Stimulated activated CD4-positive, alpha-beta T cell treated with anti-CD3 and anti-CD28 coated beads, Interleukin-12 subunit alpha, Interleukin-12 subunit beta, amount 100 ng/mL, for 48 hours (primary cell): ENCODE measurements at places on chromosomes 16 and 17.

DNA sequence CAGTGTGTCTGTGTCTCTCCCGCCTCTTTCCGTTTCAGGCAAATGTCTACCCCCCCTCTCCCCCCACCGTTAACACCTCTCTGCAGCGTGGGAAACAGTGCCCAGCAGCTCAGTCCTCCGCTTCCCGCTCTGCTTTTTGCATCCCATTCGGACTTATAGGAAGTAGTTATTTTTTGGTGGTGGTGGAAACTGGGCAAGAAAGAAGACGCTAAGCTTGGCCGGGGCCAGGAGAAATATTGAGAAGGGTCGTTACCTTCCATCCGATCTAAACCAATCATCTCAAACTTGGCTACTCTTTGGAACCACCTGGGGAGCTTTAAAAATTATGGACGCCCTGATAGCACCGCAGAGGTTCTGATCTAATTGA lies 499 bp upstream of the HLF start:
- no peak for DNase-seq

DNA sequence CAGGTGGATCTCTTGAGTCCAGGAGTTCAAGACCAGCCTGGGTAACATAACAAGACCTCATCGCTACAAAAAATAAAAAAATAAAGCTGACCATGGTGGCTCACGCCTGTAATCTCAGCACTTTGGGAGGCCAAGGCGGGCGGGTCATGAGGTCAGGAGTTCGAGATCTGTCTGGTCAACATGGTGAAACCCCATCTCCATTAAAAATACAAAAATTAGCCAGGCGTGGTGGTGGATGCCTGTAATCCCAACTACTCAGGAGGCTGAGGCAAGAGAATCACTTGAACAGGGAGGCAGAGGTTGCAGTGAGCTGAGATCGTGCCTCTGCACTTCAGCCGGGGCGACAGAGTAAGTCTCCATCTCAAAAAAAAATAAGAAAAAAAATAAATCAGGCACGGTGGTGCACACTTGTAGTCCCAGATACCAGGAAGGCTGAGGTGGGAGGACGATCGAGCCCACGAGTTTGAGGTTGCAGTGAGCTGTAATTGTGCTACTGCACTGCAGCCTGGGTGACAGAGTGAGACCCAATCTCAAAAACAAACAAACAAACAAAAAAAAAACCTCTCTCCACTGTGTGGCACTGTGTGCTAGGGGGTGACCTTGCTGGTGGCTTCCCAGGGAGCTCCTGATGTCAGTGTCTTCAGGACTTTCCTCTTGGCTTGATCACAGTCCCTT lies 19.8 kb upstream of the MAPK3 start:
- DNase-seq: no peak

DNA sequence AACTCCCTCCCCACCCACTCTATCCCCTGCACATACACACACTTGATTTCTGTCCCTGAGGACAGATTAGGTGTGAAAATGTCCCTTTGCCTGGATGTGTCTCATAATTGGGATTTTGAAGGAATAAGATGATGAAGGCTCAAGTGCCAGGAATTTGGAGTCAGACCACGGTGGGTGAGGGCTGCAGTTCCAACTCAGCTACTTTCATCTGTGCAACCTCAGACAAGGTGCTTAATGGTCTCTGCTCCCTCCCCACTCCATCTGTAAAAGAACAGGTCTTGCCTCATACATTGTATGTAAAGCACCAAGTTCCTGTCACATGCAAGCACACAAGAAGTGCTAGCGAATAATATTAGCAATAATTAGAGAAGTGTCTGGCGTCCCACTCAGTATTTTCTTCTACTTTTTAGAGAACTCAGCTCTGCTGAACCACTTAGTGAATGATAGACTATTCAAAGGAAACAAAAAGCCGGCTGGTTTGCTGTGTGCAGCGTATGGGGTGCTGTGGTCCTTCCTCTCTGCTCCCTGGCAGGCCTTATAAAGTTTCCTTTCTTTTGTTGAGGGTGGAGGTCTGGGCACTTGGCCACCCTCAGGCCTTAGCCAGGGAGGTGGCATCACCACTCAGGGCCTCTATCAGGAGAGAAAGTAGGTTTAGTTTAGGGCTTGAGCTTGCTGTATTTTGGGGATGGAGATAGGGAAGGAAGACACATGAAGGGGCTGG lies 6.4 kb downstream of the TBX4 start:
- no peak for DNase-seq

- DNase-seq: no peak
These were observed 35.0 kb upstream of the RASD1 start for GRCh38 chr17:17531156-17531555.

DNA sequence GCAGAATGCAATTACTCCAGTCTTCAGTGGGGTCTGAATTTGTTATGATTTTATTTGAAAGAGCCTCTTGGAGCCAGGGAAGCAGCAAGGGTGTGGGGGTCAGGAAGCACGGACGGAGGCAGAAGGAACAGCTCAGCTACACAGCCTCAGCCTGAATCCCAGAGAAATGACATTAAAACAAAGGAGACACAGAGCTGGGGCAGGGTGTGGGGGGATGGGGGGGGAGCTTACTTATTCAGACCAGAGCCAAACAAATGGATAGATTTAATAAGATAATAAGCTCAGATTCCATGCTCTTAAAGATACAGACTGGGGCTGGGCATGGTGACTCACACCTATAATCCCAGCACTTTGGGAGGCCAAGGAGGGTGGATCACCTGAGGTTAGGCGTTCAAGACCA lies 195.3 kb downstream of the ZNF423 start:
- no peak for DNase-seq

DNA sequence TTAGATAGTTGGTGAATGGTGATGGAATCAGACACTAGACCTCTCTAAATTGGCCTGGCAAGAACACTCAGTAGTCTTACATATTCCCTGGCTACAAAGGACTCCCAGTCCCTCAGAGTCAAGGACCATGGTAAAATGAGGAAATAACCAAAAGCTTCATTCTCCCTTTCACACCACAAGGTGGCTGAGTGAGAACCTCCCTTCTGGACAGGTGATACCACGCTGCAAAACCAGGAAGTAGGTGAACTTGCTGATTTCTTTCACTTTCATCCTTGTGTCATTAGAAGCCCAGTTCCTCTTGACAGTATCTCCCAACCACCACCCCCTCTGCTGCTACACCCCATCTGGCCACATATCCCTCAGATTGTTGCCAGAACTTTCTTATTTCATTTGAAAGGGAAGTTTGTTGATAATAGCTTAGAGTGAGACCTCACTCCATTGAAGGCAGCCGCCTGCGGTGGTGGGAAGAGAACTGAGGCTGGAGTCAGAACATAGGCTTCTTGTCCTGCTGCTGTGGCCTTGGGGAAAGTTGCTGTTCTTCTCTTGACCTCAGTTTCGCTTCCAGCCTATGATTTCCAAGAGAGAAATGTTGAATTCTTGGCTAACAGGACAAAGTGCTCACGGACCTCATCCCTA lies 290.6 kb upstream of the CCL2 start:
- no peak for DNase-seq

GRCh38 chr17:73591296-73592078 lies 52.8 kb downstream of the SDK2 start:
- DNase-seq: no peak

- DNase-seq: no peak
These were observed 1.6 kb upstream of the FBXL20 start for GRCh38 chr17:39402890-39403605.

GRCh38 chr16:30183233-30184095 lies at the start of gene CORO1A:
Gene CORO1A, plus strand, starts transcription at chr16:30183602. Its CDS starts 1,608 bp downstream, at chr16:30185210.
- peak; percentile 76 for DNase-seq

DNA sequence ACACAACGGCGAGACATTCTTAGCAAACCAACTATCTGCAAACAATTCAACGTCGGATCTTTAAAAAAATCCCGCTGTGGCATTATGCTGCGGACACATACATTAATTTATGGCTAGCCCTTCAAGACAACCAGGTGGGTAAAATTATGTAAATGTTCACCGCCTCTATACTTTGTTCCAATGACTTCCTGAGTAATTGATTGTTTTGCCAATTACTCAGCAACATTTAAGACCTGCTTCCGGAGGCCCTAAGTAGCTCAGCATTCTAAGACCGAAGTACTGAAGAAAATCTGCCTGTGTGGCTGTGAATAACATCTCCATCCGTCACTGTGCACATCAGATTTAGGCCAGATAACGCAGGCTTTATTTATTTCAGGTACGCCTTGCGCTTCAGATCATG lies 23.3 kb downstream of the QPRT start:
- DNase-seq: no peak

- DNase-seq: no peak
These were observed 9.3 kb upstream of the ASIC2 start for GRCh38 chr17:33302394-33302793.

DNA sequence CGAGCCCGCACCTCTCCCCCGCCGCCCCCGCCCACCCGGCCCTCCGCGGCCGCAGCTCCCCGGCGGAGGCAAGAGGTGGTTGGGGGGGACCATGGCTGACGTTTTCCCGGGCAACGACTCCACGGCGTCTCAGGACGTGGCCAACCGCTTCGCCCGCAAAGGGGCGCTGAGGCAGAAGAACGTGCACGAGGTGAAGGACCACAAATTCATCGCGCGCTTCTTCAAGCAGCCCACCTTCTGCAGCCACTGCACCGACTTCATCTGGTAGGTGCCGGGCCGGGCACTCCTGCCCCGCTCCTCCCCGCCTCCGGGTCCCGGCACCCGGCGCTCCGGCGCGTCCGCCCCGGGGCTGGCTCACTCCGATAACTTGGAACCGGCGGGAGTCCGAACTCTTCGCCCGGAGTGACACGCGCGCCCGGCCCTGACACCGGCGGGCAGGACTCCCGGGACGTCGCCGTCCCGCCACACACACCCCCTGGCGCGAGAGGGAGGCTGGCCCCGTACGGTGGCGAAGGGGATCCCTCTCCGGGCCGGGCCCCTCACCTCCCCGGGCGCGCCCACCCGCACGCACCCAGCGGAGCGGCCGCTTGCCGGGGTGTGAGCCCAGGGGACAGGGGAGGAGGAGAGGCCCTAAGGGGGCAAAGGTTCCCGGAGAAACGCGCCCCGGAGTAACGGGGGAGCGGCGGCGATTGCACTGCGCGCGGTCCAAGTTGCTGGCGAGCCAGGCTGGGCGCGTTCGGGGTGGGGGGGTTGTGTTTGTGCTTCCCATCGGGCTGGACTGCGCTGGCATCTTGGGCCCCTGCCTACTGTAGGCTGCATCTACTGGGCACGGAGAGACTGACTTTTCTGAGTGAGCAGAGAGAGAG lies 581 bp downstream of the PRKCA start:
- DNase-seq: peak; percentile 25

GRCh38 chr17:77531002-77531401 lies 390.2 kb downstream of the SEC14L1 start:
- DNase-seq: no peak

- DNase-seq: no peak
These were observed 114.5 kb upstream of the CREBBP start for GRCh38 chr16:3995001-3995400.

GRCh38 chr16:11386054-11386680 lies 40.9 kb downstream of the RMI2 start:
- DNase-seq: no peak

GRCh38 chr17:16920628-16921020 lies 51.3 kb downstream of the TNFRSF13B start:
- no peak for DNase-seq

DNA sequence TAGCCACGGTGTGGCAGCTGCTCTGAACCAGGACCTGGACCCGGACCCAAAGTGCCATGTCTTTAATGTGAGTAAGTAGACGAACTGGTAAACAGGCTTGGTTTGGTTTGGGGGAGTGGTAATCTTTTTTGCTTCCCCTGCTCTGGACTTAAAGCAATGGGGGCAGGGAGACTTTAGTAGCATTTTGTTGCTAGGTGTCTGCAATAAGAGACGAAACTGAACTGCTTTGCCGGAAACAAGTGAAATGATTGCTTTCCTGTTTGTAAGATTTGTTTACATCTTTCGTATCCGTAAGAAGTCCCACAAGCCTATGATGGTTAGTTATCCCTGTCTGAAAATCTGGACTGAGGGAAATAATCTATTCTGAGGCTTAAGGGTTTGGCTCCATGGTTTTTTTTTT lies 21.5 kb downstream of the PRCD start:
- no peak for DNase-seq

GRCh38 chr17:17757391-17757791 lies 76.1 kb downstream of the RAI1 start:
- no peak for DNase-seq

DNA sequence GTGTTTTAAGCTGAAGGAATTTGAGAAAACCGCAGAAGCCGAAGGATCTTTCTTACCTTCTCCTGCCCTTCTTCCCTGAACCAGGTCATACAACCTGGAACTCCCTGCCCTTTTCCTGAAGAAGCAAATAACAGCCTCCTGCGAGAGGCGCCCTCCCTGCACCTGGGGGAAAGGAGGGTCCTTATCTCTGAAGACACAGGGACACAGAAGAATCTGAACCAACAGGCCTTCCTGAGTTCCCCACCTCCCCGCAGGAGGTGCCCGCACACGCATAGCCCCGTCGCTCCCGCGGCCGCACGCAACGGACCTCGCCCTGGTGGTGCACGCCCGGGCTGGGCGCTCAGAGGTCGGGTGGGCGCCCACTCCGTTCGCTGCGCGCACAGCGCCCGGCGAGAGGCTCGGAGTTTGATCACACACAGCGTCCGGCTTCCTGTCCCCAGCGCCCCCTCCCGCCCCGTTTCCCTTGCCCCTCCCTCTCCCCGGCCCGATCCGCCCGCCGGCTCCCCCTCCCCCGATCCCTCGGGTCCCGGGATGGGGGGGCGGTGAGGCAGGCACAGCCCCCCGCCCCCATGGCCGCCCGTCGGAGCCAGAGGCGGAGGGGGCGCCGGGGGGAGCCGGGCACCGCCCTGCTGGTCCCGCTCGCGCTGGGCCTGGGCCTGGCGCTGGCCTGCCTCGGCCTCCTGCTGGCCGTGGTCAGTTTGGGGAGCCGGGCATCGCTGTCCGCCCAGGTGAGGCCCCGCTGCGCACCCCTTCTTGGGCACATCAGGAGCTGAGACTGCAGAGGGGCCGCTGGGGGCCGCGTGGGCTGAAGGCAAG lies at the start of gene TNFSF12:
Gene TNFSF12 (plus strand): TSS at position 474 of the 816 bp plus-strand sequence. CDS start 96 bp downstream, at position 570.
- no peak for DNase-seq

DNA sequence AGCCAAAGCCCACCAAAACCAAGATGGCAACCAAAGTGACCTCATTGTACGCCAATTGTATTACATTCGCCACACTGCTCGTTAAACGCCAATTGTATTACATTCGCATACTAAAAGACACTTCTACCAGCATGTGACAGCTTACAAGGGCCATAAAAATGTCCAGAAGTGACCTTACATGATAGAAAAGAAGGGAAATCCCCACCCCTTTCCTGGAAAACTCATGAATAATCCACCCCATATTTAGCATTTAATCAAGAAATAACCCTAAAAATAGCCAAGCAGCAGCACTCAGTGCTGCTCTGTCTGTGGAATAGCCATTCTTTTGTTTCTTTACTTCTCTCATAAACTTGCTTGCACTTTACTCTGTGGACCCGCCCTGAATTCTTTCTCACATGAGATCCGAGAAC lies 25.7 kb downstream of the PSMD7 start:
- no peak for DNase-seq

DNA sequence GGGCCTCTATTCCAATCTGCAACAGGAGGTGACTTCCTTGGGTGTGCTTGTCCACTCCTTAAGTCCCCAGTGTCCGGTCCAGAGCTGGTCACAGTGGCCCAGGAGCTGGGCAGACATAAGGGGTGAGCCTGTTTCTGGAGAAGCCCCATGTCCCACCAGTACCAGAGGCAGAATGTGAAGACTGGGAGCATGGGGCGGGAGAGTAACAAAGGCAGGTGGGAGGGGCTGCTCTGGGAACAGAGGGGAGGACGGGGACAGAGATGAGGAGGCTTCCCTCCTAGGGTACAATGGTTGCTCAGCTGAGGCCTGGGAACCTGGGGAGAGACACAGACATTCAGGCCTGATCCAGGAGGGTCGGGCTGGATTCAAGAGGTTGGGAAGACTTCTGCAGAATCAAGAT lies 323.3 kb upstream of the TNRC6C start:
- no peak for DNase-seq
